Breast epithelium (tissue), 4 donors: ENCODE measurements at places on chromosomes 1 and 21.
A peak's percentile ranks its signal among the peaks of the same experiment; 100 is the strongest.

DNA sequence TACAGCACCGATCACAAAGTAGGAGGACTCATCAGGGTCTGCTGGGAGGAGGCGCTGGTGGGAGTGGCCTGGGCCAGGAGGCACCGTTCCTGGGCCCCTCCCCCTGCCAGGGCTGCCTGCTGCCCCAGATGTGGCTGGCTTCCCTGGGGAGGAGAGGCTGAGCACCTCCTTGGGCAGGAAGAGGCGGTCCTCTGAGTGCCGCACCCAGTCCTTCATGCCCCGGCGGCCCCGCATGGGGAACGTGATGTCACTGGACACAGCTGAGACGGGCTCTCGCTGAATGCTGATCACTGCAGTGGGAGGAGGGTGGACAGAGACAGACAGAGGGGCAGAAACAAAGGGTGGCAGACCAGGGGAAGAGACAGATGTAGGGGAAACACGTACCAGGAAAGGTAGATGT, 24.8 kb downstream of the ADGRB2 start:
- DNase-seq = no peak

- no peak for DNase-seq
These were observed 12.2 kb downstream of the THBS3 start for GRCh38 chr1:155195201-155196102.

DNA sequence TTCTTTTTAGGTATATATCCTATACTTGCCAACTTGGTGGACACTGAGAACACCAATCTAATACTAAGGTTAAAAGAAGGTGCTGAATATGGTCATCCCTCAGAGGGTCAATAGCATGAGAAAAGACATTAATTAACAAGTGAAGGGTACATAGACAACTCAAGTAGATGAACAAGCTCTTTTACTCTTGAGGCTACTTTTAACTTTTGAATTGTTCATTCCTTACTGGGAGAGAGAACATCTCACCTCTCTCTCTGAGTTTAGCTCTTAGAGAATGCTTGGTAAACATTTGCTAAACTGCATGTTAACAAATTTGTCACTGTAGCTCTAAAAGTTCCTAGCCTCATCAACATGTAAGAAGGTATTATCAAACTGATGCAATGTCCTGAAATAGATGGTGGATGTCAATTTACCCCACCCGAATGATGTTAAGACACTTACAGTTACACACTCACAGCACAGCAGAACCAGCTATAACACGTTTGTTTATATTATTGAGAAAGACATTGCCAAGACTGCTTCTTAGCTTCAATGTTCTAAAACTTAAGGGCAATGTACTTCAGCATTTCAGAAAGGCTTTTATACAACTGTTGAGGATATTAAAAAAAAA, 35.9 kb downstream of the HEATR1 start:
- DNase-seq = no peak

DNA sequence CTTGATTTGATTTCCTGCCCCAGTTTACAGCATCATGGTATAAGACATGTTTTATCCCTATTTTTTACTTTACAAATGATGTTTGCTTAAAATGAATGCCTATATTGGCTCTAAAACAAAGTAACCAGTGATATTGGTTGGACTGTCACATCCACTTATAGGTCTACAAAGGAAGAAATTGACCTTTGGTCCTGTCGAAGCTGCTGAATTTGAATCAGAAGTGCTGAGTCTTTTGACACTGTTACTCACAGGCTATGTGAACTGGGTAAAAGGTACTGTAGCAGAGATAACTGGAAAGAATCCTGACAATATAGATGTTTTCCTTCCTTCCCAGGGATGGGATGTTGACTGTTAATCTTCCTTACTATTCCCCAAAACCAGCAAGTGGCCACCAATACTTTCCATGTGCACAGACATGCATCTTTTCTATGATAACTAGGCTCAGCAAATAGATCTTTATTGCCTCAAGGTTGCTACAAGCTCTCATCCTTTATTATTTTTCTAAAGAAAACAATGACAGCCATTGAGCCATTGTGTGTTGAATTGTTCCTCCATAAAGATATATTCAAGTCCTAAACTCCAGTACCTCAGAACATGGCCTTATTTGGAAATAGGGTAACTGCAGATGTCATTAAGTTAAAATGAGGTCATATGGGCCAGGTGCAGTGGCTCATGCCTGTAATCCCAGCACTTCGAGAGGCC, 175.9 kb upstream of the NR5A2 start:
- no peak for DNase-seq

DNA sequence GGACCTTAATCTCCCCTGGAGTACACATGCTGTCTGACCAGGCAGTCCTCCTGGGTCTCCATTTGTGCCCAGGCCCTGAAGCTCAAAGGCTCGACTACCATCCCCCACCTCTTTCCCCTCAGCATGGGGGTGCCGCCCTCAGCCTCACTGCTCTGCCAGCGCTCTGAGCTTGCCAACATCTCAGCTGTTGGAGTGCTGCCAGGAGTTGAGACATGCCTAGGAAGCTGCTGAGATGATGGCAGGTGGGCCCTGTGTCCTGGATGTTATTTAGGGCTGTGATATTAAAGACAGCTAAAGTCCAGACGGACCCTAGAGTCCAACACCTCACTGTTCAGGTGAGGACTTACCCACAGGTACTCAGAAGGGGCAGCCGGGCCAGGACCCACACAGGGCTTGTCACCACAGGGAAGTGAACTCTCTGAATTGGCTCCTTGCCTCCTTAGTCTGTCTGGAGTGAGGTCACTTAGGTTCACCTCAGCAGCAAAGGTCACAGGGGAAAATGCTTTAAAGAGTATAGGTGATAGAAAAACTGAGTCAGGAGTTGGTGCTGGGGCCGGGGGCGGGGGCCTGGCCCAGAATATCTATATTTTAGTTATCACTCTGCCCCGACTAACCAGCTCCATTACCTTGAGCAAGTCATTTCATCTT, 19.7 kb upstream of the KCNC4 start:
- no peak for DNase-seq

DNA sequence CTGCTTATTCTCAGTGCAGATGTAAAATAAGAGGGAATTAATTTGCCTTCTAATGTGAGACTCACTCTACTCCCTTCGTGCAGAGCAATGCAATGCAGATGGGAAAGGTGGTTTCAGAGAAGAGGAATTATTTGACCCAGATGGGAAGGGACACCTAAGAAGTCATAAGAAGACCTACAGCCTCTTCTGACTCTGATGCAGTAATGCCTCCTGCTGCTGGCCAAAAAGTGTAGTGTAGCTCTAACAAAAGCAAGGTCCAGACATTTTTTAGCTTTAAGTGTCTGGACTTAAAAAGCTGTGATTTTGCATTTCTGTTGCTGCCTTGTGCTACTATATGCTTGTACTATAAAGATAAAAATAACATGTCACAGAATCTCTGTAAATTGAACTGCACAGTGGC, 501.4 kb downstream of the TTLL7 start:
- no peak for DNase-seq

DNA sequence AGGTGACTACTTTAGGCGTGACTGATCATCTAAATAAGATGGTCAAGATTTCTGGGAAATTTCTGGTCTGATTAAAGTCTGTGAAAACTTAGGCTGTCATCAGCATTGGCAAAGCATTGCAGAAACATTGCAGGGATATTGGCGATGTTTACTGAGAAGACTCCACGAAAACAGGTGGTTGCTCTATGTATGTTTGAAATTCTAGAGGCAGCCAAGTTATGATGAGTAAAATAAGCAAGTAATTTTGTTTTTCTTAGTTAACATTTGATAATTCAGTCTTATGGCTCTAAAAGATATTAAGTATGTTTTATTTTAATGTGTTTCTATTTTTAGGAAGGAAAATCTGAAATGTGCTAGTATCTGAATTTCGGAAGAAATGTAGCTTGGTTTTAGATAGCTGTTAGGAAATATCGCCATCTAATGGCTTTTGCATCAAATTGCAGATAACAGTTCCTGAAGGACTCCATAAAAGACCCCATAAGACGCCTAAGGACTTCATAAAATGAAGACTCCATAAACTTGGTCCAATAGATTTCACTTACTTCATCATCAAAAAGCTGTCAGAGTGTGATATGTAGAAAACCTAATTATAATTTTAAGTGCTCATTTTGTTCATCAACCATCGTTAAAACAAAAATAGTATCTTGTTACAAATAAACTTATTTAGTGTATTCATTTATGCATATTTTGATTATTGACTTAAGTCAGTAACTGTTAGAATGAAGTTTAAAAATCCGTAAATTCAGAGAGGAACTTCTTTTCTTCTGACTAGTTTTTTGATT, 344.6 kb downstream of the RYR2 start:
- DNase-seq = no peak

DNA sequence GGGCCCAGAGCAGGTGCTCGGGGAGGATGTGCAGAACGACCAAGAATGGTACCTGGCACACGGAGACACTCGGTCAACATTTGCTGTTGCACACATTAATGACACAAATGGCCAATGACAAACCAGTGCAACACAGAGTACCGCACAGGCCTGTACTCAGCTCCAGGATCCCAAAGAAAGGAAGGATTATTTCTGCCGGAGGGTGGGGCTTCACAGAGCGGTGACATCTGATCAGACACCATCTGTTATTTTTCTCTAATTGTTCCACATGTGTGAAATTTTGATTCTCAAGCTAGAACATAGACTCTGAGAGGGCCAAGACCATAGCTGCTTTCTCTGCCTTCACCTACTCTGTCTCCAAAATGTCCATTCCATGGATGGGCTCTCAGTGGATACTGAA, 100.4 kb downstream of the MRPL37 start:
- DNase-seq = no peak

DNA sequence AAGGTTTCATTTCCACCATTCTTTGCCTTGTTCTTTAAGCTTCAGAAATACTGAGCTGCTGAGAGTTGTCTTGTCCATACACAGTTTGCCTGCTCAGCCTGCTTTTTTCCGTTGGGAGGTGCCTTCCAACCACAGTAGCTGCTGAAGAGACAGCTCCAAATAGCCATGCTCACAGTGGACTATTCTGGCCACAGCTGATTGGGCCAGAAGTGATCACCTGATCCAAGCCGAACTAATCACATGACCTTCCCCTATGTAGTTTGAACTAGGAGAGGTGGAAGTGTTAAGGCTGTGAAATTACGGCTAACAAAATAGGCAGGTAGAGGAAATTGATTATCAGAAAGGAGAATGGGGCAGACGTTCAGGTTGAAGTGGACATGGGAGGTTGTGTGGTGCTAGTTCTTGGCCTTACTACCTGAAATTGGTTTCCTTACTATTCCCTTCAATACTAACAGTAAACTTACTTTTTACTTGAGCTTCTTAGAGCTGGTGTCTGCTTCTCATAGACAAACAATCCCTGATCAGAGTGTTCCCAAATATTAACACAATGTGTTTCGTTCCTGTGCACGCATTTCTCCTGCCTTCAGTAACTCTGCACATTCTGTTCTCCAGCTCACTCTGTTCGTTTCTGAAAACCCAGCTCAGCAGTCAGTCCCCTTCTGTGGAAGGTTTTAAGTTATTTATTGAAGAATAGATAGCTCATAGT, 136.1 kb downstream of the RWDD3 start:
- DNase-seq = no peak

GRCh38 chr1:36743286-36744005, 260.7 kb upstream of the CSF3R start:
- DNase-seq = no peak

DNA sequence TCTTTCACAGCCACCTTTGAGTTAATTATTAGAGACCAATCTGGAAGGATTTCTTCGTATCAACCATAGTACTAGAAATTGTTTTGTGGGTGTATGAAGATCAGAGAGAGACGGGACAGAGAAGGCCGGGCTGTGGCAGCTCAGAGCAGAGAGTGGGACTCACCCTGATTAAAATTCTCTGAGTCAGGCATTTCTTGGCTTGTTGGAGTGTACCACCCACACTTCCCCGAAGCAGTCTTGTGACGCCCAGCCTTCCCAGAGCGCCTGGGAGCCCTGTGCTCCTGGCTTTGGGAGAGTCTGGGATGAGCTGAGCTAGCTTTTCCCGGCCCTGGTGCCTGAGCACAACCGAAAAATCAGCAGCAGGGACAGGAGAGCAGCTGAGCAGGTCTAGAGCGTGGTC, 19.4 kb downstream of the PLEKHM2 start:
- no peak for DNase-seq

GRCh38 chr1:195530961-195531360, 1077.3 kb downstream of the KCNT2 start:
- no peak for DNase-seq

GRCh38 chr1:51829058-51829457, 49.5 kb downstream of the NRDC start:
- no peak for DNase-seq

GRCh38 chr1:65196926-65197325, 48.9 kb downstream of the AK4 start:
- DNase-seq = no peak

GRCh38 chr1:37325010-37325409, 149.4 kb upstream of the ZC3H12A start:
- DNase-seq = no peak

DNA sequence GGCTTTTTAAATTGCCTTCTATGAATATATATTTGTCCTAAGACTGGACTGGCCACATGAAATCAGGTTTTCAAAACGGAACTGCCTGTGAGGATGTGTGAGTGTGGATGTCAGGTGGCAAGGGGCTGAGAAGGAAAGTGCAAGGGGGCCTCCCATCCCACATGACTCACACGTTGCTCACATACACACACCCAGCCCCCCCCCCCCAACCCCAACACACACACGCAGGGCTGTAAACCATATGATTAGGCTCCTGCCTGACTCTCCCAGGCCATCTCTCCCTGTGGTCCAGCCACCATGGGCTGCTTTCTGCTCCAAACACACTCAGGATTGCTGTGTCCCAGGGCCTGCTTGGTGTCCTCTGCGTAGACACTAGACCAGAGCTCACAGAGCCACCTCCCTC, 22.4 kb downstream of the DEGS1 start:
- DNase-seq = peak; percentile 23

- no peak for DNase-seq
These were observed 6.0 kb upstream of the AGO1 start for GRCh38 chr1:35876988-35877387.

- no peak for DNase-seq
These were observed 139.4 kb downstream of the EDEM3 start for GRCh38 chr1:184615301-184615700.

DNA sequence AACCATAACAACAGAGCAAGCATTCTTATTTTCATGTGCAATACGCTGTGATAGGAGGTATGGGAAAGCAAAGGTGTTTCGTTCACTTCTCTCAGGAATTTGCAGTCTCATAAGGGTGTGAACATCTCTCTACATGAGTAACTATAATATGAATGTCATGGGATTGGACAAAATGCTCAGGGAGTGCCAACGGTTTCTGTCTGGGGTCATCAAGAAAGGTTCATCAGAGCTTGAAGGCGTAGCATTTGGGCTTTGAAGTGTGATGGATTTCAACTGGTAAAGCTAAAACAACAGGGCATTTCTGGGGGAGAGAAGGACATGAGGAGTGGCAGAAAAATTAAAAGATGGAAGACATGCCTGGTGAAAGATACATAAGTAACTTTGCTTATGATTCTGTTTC, 32.4 kb downstream of the GREM2 start:
- no peak for DNase-seq

- DNase-seq = no peak
These were observed 24.4 kb downstream of the OR10R2 start for GRCh38 chr1:158496374-158496773.

DNA sequence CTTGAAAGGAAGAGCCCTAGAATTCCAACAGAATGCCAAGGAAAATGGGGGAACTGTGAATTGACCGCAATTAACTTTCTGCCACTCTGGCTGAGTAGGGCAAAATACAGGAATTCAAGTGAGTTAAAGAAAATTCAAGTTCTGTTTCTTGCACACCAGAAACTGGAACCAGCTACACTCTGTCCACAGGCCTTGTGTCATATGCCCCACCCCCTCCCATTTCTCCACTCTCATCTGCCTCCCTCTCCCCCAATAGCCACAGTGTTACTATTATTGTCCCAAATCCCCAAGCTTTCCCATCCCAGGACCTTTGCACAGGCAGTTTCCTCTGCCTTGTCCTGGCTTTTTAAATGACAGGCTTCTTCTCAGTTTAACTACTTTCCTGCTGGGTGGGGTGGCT, 4.3 kb upstream of the STK40 start:
- DNase-seq = no peak
